H1 (cell line): ENCODE measurements at places on chromosomes 5 and 9. TPM values are rescaled to one million over a fixed set of nuclear protein-coding genes. Genes with fewer than 3 reads are reported as not detected.
A peak's percentile ranks its signal among the peaks of the same experiment; 100 is the strongest.

DNA sequence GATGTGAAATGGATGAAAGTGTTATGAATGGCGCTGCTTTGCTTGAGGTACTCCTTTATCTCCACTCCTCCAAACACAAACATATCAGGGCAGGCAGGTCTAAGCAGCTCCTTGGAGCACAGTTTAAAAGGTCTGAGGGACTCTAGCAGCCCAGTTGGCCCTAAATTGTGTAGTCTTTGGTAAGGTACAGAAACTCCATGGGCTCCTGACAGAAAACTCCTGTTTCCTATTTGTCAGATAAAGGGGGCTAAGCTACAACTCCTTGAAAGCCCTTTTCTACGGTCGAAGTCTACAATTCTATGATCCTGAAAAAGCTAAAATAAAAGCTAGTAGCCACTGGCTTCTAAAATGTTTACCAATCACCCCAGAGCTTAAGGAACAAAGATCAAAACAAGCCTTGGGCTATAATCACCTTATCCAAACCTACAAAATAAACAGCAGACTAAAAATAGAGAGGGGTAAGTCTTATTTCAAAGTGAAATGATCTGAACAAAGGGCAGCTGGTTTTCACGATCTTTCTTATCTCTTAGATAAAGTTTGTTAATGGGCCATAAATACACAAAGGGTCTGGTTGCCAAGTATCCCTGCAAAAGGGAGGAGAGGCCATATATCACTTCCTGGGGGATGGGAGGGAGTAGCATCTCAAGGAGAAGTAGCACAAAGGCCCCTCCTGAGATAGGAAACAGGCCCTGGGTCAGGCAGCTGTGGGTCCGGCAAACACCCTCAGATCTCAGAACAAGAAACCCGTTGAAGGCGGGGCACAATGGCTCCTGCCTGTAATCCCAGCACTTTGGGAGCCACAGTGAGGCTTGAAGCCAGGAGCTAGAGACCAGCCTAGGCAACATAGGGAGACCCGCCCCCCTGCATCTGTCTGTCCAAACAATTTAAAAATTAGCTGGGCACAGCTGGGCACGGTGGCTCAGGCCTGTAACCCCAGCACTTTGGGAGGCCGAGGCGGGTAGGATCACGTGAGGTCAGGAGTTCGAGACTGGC, 28.3 kb upstream of the DENND4C start:
- no peak for DNase-seq
- no peak overlapping the region for H3K27ac ChIP-seq
- no peak overlapping the region for H3K4me3 ChIP-seq
- no peaks in the 10 kb centered on the region for H3K36me3 ChIP-seq
- H3K27me3 ChIP-seq, result no peaks in the 10 kb centered on the region
- H3K4me1 ChIP-seq, result no peaks in the 10 kb centered on the region

PTGER4 gene
- 1.2 and 2.7 TPM in 2 replicates for polyA plus RNA-seq

GRCh38 chr5:33317271-33317670, 123.5 kb upstream of the TARS1 start:
- H3K27ac ChIP-seq, result no peak overlapping the region
- no peaks in the 10 kb centered on the region for H3K36me3 ChIP-seq
- DNase-seq, result no peak

DNA sequence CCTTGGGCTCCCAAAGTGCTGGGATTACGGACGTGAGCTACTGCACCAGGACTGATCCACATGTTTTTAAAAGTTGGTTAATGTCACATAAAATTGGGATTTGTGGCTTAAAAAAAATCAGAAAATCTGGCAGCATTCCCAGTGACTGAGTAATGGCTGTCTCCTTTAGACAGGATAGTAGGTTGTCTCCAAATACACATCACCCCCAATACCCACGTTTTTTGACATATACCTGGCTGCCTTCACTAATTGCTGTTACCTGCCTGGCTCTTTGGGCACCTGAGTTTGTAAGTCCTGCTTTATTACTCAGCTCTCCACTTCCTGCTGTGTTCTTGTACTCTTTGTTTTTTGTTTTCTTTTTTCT, 84.8 kb downstream of the KDM4C start:
- H3K4me3 ChIP-seq, result no peak overlapping the region
- DNase-seq, result no peak
- H3K27ac ChIP-seq, result no peak overlapping the region

EPB41L4B gene
- polyA plus RNA-seq, result 7.7 and 11.9 TPM in 2 replicates

OTP gene
- not detected in 2 replicates for polyA plus RNA-seq

DNA sequence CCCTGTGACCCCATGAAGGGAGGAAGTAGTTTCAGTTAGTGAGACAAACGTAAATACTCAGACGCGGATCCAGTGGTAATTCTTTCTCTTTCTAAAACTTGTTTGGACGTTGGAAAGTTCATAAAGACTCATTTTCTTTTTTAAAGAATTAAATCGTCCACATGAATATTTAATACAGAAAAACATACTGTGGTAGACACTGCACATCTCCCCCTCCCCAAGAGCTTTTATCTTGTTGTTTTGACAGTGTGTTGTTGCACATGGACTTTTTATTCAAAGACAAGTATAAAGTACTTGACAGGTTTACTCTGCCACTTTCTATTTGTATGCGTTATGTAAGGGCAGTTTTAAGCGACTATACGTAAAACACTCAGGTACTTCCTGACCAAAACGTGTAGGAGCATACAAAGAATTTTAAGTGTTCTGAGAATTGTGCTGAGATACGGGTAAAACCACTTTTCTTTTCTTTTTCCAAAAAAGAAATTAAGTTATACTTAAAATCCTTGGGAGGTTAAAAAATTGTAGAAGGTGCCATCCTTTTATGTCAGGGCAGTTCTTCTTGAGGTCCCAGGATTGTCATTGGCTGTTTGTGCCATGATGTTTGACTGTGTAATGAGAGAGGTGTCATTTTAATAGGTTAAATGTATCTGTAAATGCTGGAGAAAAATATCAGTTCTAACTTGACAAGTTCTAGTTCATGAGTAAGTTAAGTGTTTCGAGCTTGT, 1.3 kb downstream of the NIPBL start:
- no peaks in the 10 kb centered on the region for H3K36me3 ChIP-seq
- H3K27ac ChIP-seq, result peak overlapping the region; percentile 86; the same call in 1 of the 2 replicates
- no peak for DNase-seq
- no peaks in the 10 kb centered on the region for H3K27me3 ChIP-seq

ASS1 gene
- polyA plus RNA-seq, result 296 and 298 TPM in 2 replicates

- H3K4me3 ChIP-seq, result no peak overlapping the region
- no peak for DNase-seq
- H3K27ac ChIP-seq, result no peak overlapping the region
- H3K36me3 ChIP-seq, result no peaks in the 10 kb centered on the region
- H3K4me1 ChIP-seq, result peaks cover 2% of the 10 kb centered on the region; the same call in 1 of the 2 replicates
These were observed 176.7 kb upstream of the ZNF608 start for GRCh38 chr5:124923131-124923530.

GRCh38 chr5:170644501-170644900, 139.0 kb upstream of the GABRP start:
- H3K27me3 ChIP-seq, result no peaks in the 10 kb centered on the region
- H3K36me3 ChIP-seq, result no peaks in the 10 kb centered on the region
- peaks cover under 1% of the 10 kb centered on the region for H3K4me1 ChIP-seq
- H3K27ac ChIP-seq, result no peak overlapping the region
- DNase-seq, result no peak
